ENCODE measurements at places on chromosomes 7 and 10.

GRCh38 chr10:28533571-28534304, 820 bp downstream of the WAC start:
- DNase-seq: peak; percentile 75

DNA sequence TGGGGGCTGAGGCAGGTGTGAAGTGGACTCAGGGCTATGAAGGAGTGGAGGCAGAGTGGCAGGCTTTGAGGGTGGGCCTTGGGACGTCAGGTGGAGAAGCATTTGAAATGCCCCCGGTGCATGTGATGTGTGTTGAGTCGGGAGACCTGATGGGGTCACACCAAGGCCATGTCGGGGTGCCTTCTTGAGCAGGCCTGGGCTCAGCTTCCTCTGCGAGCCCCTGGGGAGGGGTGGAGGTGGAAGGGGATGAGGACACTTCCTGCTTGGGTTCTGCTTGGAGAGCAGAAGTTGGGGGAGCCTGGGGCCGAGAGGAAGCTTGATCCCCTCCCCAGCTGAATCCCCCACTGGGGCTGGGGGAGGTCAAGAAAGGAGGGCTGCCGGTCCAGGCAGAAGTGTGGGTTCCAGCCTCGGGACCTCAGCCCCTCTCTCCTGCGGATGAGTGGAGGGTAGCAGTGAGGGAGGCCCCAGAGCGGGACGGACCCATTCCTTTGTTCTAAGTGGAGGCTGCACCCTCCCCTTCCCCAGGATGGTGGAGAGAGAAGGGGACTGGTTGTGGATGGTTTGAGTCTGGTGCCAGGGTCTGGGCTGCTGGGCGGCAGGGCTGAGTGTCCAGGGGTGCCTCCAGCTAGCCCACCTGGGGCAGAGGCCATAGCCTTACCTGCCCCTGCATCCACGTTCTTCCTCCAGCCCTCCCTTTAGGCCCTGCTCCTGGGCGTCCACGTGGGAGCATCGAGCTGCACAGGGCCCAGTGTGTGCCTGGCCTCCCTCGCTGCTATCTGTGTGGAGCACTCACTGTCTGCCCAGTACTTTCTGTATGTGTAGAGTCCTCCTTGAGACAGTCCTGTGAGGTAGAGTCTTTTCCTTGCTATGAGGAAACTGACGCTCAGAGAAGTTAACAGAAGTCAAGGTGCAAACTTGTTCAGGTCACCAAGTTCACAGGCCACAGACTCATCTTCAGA, 36.7 kb downstream of the PRF1 start:
- no peak for DNase-seq

GRCh38 chr10:97328646-97329453, 5.7 kb downstream of the FRAT2 start:
- peak; percentile 71 for DNase-seq

DNA sequence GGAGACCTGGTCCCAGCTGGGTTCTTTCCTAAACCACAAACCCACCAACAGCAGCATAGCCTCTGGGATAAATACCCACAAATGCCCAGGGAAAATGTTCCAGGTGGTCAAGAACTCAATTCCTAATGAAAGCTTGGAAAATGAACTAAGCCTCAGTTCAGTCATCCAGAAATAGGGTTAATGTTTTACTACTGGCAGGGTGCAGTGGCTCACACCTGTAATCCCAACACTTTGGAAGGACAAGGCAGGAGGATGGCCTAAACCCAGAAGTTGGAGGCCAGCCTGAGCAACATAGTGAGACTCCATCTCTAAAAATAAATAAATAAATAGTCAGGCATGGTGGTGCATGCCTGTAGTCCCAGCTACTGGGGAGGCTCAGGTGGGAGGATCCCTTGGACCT, 82.2 kb downstream of the SVOPL start:
- no peak for DNase-seq

DNA sequence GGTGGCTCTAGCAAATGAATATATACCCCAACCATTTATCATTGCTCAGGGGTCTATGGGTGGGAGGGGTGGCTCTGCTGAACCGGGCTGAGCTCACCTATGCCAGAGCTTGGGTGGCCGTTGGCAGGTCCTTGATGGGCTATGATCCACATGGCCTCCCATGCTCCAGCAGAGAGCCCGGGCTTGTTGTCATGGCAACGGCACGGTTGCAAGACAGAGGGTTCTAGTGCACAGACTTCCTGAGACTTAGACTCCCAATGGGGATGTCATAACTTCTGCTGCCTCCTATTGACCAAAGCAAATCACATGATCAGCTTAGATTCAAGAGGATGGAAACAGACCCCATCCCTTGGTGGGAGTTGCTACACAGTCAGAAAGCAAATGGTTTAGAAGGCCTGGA, 36.4 kb upstream of the CARD11 start:
- DNase-seq: no peak

GRCh38 chr7:81297317-81297716, 378.5 kb upstream of the SEMA3C start:
- no peak for DNase-seq

DNA sequence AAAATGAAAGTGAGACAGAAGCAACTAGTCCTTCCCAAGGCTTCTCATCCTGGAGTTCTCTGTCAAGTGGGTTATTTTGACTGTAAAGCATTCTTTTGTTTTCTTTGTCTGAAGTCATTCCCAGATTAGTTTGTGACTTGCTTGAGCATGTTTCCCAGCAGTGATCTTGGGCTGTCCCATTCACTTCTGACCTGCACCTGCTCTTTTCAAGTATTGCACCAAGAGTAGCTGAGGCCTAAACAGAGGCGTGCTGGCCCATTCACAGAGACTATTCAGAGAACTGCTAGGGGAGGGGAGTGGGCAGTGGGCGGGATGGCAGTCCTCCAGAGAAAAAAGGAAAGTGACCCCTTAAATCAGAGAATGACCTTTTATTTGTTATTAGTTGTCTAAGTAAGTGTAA, 61.3 kb downstream of the CACNA2D1 start:
- DNase-seq: no peak

GRCh38 chr10:117960345-117960935, 86.3 kb downstream of the RAB11FIP2 start:
- no peak for DNase-seq

- DNase-seq: no peak
These were observed 225.0 kb downstream of the CELF2 start for GRCh38 chr10:11242443-11243387.

GRCh38 chr7:131762753-131763152, 206.3 kb upstream of the PODXL start:
- DNase-seq: no peak

GRCh38 chr10:80900661-80901060, 363.0 kb downstream of the SH2D4B start:
- DNase-seq: no peak

- no peak for DNase-seq
These were observed 104.3 kb downstream of the TYW1 start for GRCh38 chr7:67100956-67101361.

DNA sequence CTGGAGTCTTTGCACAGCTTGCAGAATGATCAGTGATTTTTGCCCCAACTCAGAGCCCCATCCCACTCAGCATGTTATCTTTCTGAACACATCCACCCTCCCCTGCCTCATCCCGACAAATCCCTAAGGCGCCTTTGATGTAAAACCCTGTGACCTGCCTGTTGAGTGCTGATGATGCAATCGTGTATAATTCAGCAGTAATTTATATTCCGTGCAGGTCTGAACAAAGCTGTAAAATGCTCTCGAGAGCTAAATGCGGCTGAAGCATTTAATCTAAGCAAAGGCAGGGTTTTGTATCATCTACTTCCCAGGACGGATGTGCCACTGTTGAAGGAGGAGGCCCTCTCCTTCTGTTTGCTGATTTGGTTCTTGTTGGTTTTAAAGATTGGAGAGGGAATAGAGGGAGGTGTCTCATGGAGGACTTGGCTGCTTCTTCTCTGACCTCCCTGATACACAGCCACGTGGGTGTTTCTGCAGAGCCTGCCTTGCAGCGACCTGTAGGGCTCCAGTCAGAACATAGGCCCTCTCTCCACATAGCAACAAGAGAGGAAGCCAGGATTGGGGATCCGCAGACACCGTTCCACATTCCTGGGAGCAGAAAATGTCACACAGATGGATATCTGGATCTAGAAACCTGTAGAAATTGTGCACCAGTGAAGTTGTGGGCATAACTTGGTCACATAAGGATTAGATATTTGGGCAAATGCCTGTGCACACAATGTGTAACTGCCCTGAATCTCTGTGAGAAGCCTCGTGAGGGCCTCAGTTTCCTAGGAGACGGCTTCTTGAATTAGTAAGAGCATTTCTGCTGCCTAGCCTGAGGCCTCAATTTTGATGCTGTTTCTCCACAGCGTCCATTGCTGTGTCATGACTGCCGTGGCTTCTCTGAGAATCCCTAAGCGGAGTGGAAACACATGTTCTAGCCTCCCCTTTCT, 90.2 kb upstream of the AGK start:
- DNase-seq: no peak

GRCh38 chr7:130896898-130897514, 163.0 kb upstream of the KLF14 start:
- peak; percentile 69 for DNase-seq

DNA sequence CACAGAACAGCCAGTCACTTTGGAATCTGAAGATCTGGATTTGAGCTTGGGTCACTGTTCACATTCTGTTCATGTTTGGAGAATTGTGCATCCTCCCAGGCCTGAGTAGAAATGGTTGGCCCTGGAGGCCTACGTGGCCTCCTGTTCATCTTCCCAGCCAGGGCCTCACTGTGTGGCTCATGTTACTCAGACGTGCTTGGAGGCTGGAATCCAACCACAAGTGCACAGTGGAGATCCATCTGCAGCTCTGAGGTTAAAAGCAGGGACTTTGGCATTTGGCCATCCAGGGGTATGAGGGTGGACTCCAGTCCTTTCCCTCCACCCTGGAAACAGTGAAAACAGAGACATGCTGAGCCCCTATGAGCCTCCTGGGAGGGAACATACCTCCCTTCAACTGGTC, 709.0 kb upstream of the IGFBP3 start:
- no peak for DNase-seq

DNA sequence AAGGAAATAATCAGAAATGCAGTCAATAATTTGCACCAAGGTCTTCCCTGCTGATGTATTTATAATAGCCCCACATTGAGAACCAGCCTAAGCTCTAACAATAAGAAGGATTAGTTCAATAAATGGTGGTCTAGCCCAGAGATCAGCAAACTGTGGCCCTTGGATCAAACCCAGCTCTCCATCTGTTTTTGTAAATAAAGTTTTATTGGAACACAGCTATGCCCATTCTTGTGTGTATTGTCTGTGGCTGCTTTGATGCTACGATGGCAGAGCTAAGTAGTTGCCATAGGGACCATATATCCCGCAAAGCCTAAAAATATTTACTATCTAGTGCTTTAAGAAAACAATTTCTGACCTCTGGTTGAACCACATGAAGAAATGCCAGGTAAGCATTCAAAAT, 154.9 kb downstream of the EMX2 start:
- no peak for DNase-seq

GRCh38 chr10:27153845-27154193, 365 bp downstream of the YME1L1 start:
- DNase-seq: peak; percentile 17

- peak; percentile 11 for DNase-seq
These were observed 620 bp downstream of the BET1 start for GRCh38 chr7:94003446-94004023.

- no peak for DNase-seq
These were observed 940.1 kb upstream of the SORCS1 start for GRCh38 chr10:108104551-108105156.

GRCh38 chr7:79778786-79779770, 325.6 kb upstream of the MAGI2 start:
- DNase-seq: no peak

GRCh38 chr7:70654979-70655378, 477.0 kb upstream of the GALNT17 start:
- no peak for DNase-seq

GRCh38 chr7:39656415-39656814, 33.0 kb downstream of the RALA start:
- no peak for DNase-seq
